ENCODE measurements at places on chromosomes 5 and 9.
A peak's percentile ranks its signal among the peaks of the same experiment; 100 is the strongest.

DNA sequence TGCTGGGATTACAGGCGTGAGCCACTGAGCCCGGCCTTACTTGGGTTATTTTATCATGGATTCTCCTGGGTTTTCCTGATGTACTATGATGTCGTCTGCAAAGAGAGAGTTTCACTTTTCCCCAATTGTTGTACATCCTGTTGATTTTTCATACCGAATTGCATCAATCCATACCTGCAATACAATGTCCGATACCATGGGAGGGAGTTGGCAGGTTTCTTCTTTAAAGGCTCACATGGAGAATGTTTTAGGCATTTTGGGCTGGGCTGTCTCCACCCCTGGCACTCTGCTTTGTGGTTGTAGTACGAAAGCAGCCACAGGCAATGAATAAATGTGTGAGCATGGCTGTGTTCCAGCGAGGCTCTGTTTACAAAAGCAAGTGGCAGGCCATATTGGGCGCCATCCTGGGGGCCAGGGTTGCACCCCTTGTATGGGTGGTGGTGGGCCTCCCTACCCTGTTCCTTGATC is 35.1 kb upstream of the EXOC3 start:
- peaks cover 16% of the 10 kb centered on the region for H3K27me3 ChIP-seq
- no peaks in the 10 kb centered on the region for H3K36me3 ChIP-seq
- DNase-seq, result no peak
- no peak overlapping the region for H3K27ac ChIP-seq
- no peak overlapping the region for H3K4me3 ChIP-seq

GRCh38 chr5:167777746-167778145 is 513.7 kb upstream of the WWC1 start:
- no peaks in the 10 kb centered on the region for H3K36me3 ChIP-seq
- H3K4me1 ChIP-seq, result no peaks in the 10 kb centered on the region
- H3K27ac ChIP-seq, result no peak overlapping the region
- no peak overlapping the region for H3K4me3 ChIP-seq
- no peaks in the 10 kb centered on the region for H3K27me3 ChIP-seq

GRCh38 chr5:7897014-7897600 is 28.2 kb downstream of the MTRR start:
- no peak overlapping the region for H3K4me3 ChIP-seq
- H3K27me3 ChIP-seq, result no peaks in the 10 kb centered on the region
- no peaks in the 10 kb centered on the region for H3K4me1 ChIP-seq
- DNase-seq, result no peak
- H3K27ac ChIP-seq, result no peak overlapping the region
- peaks cover 45% of the 10 kb centered on the region for H3K36me3 ChIP-seq

DNA sequence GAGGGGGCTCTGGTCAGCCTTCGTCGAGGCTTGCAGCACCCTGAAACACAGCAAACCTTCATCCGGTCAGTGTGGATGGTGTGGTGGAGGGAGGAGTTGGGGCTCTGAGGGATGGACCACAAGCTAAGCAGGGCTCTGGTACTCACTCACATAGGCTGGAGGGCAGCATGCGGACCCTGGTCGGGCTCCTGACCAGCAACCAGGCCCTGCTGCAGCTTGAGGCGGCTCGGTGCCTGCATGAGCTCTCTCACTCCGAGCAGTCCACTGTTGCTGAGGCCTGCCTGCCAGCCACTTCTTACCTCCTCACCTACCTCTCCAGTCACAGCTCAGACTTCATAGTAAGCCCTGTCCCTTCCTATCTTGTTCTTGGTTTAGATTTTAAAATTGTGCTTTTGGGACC is 2.5 kb downstream of the TMCO6 start:
- no peak for DNase-seq
- H3K4me1 ChIP-seq, result peaks cover 58% of the 10 kb centered on the region
- no peak overlapping the region for H3K27ac ChIP-seq
- no peak overlapping the region for H3K4me3 ChIP-seq
- peaks cover 35% of the 10 kb centered on the region for H3K36me3 ChIP-seq
- H3K27me3 ChIP-seq, result no peaks in the 10 kb centered on the region

- peaks cover 3% of the 10 kb centered on the region for H3K4me1 ChIP-seq
- no peaks in the 10 kb centered on the region for H3K36me3 ChIP-seq
- H3K27ac ChIP-seq, result no peak overlapping the region
- peaks cover 25% of the 10 kb centered on the region for H3K27me3 ChIP-seq
These were observed 27.9 kb downstream of the TRIO start for GRCh38 chr5:14171046-14171445.

DNA sequence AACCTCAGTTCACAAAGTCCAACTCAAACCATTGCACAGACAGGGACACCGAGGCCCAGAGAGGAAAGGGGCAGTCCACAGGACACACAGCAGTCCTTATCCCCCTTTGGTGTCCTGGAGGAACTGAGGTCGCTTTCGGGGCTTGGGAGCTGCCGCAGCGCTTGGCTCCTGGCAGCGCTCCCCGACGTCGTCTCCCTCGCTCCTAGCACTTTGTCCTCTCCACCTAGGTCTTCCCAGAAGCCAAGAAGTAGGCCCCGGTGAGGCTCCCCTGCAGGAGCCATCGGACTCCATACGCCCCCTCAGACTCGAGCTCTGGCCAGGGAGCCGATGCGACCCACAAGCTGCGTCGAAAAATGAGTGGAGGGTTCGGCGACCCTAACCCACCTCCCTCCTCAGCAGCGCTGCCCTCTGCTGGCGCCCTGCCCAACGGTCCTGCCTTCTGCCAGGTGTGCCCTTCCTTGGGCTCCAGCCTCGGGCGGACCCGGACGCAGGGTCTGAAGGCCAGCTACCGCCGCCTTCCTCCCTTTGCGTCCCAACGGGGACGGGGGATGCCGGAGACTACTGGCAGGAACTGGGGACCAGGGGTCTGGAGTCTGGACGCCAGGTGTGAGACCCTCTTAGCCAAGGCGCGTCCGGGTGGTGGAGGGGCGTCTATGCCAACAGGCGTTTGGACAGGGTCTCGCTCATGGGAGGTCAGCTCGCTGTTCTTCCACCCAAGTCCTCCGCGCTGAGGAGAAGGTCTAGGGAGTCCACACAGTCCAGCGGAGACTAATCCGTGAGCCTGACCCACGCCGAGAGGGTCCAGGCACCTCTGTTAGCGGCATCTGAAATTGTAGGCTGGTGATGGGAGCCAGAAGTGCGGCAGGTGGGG is 2.1 kb upstream of the PRDM12 start:
- H3K27me3 ChIP-seq, result peaks cover 50% of the 10 kb centered on the region
- DNase-seq, result no peak
- H3K4me3 ChIP-seq, result peak overlapping the region; percentile 58
- H3K4me1 ChIP-seq, result peaks cover 11% of the 10 kb centered on the region
- H3K27ac ChIP-seq, result no peak overlapping the region
- H3K36me3 ChIP-seq, result peaks cover 11% of the 10 kb centered on the region

- H3K36me3 ChIP-seq, result no peaks in the 10 kb centered on the region
- H3K27me3 ChIP-seq, result no peaks in the 10 kb centered on the region
- peak overlapping the region; percentile 99 for H3K27ac ChIP-seq
- peak overlapping the region; percentile 86 for H3K4me3 ChIP-seq
- peaks cover 64% of the 10 kb centered on the region for H3K4me1 ChIP-seq
- no peak for DNase-seq
These were observed 3.0 kb downstream of the TRMO start for GRCh38 chr9:97919217-97919813.

DNA sequence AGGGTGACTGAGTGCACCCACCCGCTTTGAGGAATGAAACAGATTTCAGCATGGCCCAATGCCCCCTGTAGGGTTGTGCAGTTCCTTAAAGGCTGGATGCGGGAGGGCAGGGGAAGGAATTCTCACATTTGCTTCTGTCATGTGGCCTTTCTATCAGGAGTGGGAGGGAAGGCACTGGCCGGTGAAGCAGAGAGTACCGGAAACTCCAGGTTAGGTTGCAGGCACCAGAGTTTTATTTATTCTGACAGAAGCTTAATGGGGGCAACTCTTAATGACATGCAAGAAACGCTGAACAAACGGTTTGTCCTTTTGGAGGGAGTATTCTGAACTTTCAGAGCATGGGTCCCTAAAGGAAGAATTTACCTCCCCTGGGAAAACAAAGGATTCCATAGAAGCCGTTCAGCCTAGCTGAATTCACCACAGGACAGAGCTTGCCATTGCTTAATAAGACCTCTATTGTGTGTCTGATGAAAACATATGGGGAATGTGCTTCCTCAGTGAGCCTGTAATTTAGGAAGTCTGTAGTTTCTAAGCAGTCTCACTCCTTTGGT is 44.1 kb upstream of the EQTN start:
- DNase-seq, result no peak
- peaks cover 3% of the 10 kb centered on the region for H3K4me1 ChIP-seq
- H3K27me3 ChIP-seq, result no peaks in the 10 kb centered on the region
- H3K4me3 ChIP-seq, result no peak overlapping the region

GRCh38 chr5:172453206-172453985 is 929 bp downstream of the SH3PXD2B start:
- peak overlapping the region; percentile 85 for H3K4me3 ChIP-seq
- H3K27ac ChIP-seq, result no peak overlapping the region
- H3K27me3 ChIP-seq, result peaks cover 15% of the 10 kb centered on the region
- no peaks in the 10 kb centered on the region for H3K36me3 ChIP-seq
- no peak for DNase-seq

DNA sequence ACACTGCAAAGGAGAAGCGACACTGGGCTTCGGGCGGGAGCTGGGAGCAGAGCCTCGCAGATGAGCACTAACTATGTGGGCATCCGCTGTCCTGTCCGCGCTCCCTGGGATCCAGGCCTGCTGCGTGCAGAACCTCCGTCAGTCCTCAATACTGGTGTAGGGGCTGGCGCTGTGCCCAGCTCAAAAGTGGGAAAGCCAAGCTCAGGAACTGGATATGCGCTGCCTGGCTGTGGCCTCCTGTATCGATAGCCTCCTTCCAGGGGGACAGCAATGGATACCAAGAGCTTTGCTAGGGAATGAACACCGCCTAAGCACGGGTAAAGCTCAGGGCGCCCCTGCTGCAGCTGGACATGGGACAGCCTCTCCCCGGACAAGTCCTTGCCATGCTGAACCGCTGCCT is 270.4 kb downstream of the NSG2 start:
- peaks cover 30% of the 10 kb centered on the region for H3K27me3 ChIP-seq
- H3K27ac ChIP-seq, result no peak overlapping the region
- peaks cover 2% of the 10 kb centered on the region for H3K4me1 ChIP-seq
- DNase-seq, result no peak

- peaks cover 13% of the 10 kb centered on the region for H3K36me3 ChIP-seq
- peak overlapping the region; percentile 53 for H3K4me3 ChIP-seq
These were observed 4.8 kb downstream of the N4BP3 start for GRCh38 chr5:178117923-178118701.

DNA sequence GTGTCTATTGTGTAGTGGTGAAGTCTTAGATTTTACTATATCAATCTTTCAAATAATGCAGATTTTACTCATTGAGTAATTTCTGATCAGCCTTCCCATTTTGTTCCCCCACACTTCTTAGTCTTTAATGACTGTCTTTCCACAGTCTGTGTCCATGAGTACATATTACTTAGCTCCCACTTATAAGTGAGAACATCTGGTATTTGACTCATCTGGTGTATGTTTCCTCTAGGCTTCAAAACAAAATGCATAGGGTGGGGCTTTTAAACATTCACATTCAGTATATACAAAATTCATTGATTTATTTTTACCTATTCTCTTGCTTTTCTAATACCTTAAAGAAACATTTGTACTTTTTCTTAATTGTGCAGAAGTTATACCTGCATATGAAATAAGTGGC is 513.0 kb downstream of the MTRR start:
- no peaks in the 10 kb centered on the region for H3K36me3 ChIP-seq
- DNase-seq, result no peak
- no peak overlapping the region for H3K4me3 ChIP-seq
- no peak overlapping the region for H3K27ac ChIP-seq
- H3K4me1 ChIP-seq, result no peaks in the 10 kb centered on the region

DNA sequence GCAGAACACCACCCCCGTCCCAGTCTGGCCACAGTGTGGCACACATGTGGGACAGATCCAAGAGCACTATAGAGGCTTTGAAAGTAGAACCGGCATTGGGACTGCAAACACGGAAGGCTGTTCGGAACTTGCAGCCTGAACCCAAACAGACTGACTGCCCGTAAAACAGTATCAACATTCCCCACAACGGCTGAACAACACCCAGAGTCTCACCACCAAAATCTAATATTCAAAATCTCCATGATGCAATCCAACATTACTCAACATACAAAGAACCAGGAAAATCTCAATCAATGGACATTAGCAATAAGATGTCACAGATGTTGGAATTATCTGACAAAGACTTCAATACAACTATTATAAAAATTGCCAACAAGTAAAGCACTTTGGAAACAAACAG is 82.3 kb downstream of the ROR2 start:
- H3K4me1 ChIP-seq, result no peaks in the 10 kb centered on the region
- H3K27ac ChIP-seq, result no peak overlapping the region
- H3K27me3 ChIP-seq, result no peaks in the 10 kb centered on the region
- H3K36me3 ChIP-seq, result no peaks in the 10 kb centered on the region
- DNase-seq, result no peak
- H3K4me3 ChIP-seq, result no peak overlapping the region

- H3K4me3 ChIP-seq, result no peak overlapping the region
- no peaks in the 10 kb centered on the region for H3K4me1 ChIP-seq
- H3K36me3 ChIP-seq, result no peaks in the 10 kb centered on the region
- no peak overlapping the region for H3K27ac ChIP-seq
- peaks cover 3% of the 10 kb centered on the region for H3K27me3 ChIP-seq
- no peak for DNase-seq
These were observed 229.4 kb downstream of the ADAMTSL1 start for GRCh38 chr9:18703151-18703900.

DNA sequence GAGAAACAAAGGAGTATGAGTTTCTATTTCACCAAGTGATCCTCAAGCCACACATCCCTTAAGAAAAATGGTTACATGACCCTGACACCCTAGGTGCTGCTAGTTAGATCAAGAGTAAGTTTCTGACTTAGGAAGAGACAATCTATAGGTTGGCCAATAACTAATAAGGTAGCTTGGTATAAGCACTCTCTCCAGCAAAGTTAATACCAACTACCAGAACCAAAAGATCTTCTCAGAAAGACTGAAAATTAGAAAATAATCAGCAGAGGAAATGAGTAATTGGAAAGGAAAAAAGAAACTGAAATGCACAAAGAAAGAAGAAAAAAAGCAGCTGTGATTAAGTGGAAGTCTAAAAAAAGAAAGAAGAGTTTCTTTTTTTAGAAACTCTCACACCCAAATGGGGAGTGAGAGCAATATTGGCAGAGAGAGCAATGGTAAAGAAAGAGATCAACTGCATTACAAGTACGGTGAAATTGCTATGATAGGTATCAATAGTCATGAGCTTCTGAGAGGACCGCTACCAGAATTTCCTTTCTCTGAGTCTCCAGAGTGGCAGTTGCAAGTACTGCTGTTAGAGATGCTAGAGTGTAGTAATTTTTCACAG is 195.5 kb downstream of the TMEM167A start:
- H3K4me1 ChIP-seq, result peaks cover 2% of the 10 kb centered on the region
- no peaks in the 10 kb centered on the region for H3K36me3 ChIP-seq
- peaks cover 2% of the 10 kb centered on the region for H3K27me3 ChIP-seq
- DNase-seq, result no peak
- H3K27ac ChIP-seq, result no peak overlapping the region
- no peak overlapping the region for H3K4me3 ChIP-seq

DNA sequence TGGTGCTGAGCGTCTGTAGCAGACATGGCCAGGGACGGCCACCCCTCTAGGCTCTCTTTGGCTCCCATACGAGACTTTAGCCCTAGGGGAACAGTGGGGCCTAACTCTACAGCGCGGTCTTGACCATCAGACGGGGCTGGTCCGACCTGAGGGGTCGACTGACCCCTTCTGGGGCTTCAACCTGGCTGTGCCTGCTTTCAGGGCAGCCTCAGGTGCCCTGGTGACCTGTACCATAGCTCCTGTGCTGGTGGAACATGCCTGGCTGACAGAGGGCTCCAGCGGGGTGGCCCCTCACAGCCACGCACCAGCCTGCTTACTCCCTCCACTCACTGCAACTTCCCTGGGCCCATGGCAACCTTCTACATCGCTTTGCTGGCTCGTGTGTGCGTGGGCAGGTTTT is 423.4 kb upstream of the SEMA6A start:
- H3K36me3 ChIP-seq, result no peaks in the 10 kb centered on the region
- no peaks in the 10 kb centered on the region for H3K27me3 ChIP-seq
- DNase-seq, result no peak
- no peak overlapping the region for H3K27ac ChIP-seq
- H3K4me3 ChIP-seq, result no peak overlapping the region
